B cell (primary cell): ENCODE measurements at places on chromosomes 7 and 10.

GRCh38 chr7:73809467-73809951 lies 21.3 kb upstream of the CLDN4 start:
- no peak for DNase-seq

- no peak for DNase-seq
Observed at GRCh38 chr10:13238271-13239077, 4.3 kb upstream of the UCMA start.

GRCh38 chr7:24899905-24900304 lies 80.1 kb downstream of the OSBPL3 start:
- peak; percentile 38 for DNase-seq

- DNase-seq, result peak; percentile 82
Observed at GRCh38 chr7:92833766-92834506, 2.4 kb downstream of the CDK6 start.
